ENCODE measurements at places on chromosomes 3 and 15.
A peak's percentile ranks its signal among the peaks of the same experiment; 100 is the strongest.

DNA sequence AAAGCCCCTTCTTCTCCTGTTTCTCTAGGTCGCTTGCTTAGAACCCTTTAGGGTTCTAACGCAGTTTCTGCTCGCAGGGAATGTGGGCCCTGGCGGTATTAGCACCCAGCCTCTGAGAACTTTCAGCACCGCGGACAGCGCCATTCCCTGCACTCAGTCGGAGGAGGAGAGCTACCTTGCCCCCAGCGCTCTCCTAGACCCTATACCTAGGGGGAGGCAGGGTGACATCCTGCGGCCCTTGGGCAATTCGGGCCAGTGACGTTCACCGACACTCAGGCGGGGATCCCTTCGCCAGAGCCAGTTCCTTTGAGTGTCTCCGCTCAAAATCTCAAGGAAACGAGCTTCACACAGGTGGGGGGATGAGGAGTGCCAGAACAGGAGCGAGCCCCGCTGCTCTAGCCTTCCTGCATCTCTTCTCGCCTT, 1.3 kb downstream of the SLC7A14 start:
- DNase-seq: peak; percentile 95

GRCh38 chr15:82919231-82919886, 33.2 kb downstream of the HOMER2 start:
- peak; percentile 81 for DNase-seq

GRCh38 chr3:95097493-95097892, 1034.6 kb downstream of the NSUN3 start:
- DNase-seq: no peak

DNA sequence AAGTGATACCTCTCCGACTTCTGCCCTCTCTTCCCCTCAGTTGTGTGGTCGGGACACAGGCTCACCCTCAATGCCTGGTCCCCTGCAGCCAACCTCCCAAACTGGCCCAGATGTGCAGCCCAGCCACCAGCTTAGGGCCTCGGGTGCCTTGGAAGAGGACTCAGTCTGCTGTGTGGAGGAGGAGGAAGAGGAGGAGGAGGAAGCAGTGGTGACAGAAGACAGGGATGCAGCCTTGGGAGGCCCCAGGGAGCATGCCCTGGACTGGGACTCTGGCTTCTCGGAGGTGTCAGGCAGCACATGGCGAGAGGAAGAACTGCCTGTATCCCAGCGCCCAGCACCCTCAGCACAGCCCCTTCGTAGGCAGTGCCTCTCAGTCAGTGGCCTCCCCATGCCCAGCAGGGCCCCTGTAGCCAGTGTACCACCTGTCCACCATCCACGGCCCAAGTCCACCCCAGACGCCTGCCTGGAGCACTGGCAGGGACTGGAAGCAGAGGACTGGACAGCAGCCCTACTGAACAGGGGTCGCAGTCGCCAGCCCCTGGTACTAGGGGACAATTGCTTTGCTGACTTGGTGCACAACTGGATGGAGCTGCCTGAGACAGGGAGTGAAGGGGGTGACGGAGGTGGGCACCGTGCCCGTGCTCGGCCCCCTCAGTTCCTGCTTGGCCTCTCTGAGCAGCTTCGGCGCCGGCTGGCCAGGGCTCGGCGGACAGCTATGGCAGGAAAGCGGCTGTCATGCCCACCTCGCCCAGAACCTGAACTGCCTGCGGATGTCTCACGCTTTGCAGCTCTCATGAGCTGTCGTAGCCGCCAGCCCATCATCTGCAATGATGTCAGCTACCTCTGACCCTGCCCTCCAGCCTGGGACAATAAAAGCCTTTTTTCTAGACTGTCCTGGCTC, 1.3 kb downstream of the INKA1 start:
- no peak for DNase-seq

- no peak for DNase-seq
These were observed 132.3 kb upstream of the MCTP2 start for GRCh38 chr15:94098921-94099573.

DNA sequence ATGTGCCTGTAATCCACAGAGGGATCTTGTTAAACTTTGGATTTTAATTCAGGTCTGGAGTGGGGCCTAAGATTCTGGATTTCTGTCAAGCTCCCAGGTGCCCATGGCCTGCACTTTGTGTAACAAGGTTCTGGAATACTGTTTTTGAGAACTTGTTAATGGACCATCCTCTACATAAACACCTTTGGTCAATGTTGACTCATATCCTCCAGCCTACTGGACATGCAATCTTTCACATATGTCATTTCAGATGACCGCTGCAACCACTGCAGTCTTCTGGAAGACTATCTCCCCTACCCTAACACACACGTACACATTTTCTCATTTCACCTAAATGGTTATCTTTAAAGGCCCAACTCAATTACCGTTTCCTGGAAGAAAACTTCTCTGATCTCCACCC, 302.1 kb upstream of the TPRG1 start:
- DNase-seq: no peak

DNA sequence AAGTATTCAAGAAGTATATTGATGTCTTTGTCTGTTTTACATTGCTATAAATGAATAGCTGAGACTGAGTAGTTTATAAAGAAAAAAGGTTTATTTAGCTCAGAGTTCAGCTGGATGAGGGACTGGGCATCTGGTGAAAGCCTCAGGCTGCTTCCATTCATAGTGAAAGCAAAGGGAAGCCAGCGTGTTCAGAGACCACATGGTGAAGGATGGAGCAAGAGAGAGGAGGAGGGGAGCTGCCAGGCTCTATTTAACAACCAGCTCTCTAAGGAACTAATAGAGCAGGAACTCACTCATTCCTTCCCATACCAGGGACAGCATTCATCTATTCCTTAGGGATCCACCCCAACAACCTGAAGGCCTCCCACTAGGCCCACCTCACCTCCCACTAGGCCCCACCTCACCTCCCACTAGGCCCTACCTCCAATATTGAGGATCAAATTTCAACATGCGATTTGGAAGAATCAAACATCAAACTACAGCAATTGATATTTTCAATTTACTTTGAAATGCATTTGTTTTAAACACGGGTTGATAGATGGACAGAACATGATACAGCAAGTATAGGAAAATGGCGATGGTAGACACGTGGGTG, 167.5 kb upstream of the HES1 start:
- DNase-seq: no peak

GRCh38 chr3:41674449-41674848, 287.5 kb downstream of the ULK4 start:
- no peak for DNase-seq

DNA sequence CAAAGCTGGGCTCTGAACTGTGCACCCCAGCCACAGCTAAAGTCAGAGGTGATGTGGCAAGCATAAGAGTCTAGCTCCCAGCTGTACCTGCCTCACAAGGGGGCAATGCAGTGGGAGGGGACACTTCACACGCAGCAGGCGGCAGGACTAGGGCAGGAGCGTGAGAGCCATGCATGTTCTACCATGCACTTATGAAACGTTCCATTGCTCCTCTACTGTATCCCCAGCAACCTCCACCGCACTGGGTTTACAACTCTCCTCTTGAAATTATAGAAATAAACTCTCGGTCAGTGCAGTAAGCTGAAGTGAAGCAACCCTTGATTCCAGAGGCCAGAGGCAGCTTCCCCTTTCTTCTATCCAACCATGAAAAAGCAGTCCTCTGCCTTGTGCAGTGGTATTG, 298.6 kb upstream of the STT3B start:
- no peak for DNase-seq

GRCh38 chr3:144105542-144105941, 133.9 kb downstream of the DIPK2A start:
- no peak for DNase-seq

DNA sequence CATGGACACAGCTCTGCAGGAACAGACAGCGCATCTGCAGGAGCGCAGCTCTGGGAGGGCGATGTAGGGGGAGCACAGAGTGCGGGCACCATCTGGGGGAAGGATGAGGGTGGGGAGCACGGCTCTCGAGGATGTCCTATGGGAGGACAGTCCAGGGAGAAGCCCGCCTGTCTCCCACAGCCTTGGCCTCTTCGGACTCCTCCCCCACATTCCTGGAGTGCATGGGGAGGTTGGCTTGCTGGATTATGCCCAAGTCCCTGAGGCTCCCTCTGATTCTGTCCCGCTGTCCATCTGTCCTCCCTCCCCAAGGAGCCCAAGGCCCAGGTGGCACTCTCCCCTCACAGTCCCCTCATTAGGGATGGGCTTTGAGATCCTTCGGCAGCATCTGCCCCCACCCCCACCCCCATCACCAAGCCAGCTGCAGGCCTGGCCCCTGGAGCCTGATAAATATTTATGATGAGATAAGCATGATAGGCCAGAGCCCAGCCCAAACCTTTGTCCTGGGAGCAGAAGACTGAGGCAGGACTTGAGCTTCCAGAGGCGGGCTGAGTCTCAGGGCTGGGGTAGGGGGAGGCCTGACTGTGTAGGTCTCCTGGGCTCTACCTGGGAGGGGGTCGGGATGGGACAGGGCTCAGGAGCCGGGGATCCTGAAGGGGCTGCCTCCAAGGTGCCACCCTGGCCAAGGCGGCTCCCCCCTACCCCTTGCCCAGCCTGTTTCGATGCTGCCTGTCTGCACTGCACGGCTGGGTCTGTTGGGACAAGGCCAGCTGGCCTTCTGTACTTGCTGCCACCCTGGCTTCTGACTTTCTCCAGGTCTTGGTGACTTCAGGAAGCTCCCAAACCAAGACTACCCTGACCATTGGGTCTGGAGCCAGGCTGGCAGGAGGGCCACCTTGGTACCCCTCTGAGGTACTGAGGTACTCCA, 28.6 kb upstream of the SEMA3F start:
- DNase-seq: peak; percentile 66

DNA sequence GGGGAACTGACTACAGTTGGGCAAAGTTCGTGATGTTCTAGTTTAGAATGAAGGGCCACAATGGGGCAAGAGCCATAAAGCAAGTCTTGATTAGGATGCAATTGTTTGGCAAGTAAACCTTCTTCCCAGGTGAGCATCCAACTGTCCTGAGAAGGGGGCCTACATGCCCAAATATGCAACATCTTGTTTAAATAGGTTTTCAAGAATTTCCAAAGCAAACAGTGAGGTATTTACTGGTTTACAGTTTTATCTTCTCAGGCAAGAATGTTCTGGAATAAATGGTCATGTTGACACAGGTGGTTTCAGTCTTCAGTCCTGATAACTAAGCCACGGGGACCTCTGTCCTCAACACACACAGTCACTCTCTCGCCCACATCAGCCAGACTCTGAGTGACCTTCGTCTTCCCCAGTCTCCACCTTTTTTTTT, 90.3 kb upstream of the FAM174B start:
- DNase-seq: peak; percentile 96

DNA sequence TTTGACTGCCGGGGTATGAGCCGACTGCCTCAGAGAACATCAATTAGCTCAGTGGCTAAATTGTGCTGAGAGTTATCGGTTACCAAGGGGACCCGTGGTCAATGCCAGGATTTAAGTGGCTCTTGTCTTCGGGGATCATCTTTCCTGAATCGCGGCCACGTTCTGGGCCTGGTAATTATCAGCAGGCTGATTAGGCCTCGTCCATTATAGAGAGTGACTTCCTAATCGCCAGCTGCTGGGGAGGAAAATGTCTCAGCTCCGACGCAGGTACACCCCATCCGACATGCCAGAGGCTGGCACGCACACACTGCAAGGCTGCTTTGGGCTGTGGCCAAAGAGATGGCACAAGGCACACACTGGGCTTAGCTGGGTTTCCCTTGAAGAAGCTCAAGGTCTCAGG, 10.6 kb downstream of the TRH start:
- no peak for DNase-seq

DNA sequence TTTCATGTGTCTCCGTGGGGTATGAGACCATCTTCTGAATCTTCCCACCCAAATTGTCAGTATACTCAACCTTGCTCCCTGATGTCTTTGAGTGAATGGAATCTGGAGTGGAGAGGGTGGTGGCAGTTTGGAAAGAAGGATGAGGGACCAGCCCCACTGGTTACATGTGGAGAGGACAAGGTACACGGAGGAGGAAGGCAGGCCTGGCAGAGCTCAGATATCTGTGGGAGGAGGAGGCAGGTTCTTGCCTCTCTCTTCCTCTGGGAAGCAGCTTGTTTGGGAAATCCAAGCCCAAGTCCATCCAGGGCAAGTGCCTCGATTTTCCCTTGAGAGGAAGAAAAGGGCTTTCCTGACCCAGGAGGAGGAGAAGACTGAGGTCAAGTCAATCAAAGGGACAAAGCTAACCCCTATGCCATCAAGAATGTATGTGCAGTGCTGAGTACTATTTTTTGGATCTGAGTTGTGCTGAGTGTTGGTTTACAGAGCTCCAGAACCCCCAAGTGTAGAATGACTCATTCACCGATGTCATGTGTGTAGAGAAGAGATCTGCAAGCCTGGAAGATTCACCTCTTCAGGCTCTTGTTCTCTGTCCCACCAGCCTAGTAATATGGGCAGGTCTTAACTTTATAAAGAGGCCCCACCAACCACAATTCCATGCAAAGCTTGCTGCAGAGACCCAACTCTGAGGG, 19.8 kb upstream of the LOXL1 start:
- no peak for DNase-seq

GRCh38 chr15:33852570-33852969, 115.7 kb upstream of the CHRM5 start:
- DNase-seq: no peak

- no peak for DNase-seq
These were observed 34.0 kb downstream of the FGD5 start for GRCh38 chr3:14852717-14853116.

DNA sequence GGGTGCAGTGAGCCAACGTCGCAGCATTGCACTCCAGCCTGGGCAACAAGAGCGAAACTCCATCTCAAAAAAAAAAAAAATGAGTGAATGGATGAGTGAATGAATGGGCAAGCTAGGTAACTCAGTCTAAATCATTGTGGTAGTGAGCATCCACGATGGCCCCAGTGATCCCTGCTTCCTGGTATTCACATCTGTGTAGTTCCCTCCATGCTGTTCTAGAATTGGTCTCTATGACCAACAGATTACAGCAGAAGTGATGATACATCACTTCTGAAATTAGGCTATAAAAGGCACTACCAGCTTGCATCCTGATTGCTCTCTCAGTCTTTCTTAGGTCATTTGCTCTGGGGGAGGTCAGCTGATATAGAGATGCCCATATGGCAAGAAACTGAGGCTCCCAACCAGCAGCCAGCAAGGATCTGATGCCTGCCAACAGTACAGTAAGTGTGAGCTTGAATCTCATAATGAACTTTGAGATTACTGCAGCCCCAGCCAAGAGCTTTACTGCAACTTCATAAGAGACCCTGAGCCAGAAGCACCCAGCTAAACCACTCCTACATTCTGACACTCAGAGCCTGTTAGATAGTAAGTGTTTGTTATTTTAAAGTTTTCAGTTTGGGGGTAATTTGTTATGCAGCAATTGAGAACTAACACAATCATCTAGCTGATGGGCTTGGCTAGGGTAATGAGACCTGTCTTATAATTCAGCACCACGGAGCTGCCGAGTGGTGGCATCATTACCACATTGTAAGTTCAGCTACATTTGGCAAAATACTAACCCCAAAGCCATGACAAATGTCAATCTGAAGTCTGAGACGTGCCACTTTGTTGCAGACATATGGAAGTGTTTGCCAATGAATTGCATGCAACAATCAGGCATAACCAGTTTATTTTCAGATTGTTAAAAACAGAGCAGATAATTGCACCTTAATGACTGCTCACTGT, 53.0 kb downstream of the KLHL6 start:
- peak; percentile 91 for DNase-seq
